Amygdala (tissue), 56 donors: ENCODE measurements at places on chromosomes 2 and 18.

DNA sequence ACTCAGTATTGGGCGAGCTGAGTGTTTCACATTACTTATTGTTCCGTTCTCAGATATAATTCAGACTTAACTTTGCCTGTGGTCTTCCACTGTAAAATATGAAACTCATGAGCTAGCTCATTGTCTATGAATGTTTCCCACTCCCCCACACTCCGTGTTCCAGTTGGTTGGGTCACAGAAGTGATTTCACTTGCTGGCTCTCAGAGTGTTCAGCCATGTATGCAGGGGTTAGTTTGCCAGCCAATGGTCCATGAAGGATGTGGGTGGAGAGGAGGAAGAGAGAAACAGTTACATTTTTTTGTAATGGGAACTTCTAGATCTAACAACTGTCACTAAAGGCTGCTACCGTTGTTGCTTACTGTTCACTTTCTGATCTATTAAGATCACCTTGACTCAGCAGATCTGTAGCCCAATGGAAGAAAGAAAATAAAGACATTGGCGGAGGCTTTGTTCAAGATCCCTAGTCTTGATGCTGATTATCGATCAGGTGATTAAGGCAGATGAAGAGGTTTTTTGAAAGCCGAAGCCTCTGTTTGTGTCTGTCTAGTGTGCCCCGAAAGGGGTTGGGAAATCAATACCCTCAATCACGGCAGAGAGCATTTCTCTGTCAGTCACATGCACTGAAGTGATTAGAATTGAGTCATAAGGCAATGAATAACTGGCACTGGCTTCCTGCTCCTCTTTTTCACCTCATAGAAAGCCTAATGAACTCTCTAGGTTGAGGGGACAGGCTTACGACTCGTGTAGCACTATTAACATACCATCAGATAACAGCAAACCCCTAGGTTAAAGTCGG, 279.7 kb upstream of the FIGN start:
- no peak for DNase-seq

- DNase-seq, result no peak
These were observed 184.1 kb upstream of the FN1 start for GRCh38 chr2:215619989-215620388.

DNA sequence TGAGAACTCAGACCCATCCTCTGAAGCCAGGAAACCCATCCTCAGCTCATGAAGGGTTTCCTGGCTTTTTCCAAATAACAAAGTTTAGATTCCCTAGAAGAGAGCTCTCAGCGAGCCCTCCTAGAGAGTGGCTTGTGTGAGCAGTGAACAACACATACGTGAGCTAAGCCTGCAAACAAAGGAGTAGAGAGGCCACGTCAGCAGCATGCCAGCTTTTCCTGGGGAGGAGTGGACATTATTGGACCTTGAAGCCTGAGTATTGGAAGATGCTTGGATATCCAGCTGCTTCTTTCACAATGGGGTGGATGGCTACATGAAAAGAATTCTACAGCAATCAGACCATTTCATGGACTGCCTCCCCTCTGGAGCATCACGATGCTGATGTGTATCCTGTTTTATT, 21.1 kb downstream of the KIF5C start:
- DNase-seq, result no peak

DNA sequence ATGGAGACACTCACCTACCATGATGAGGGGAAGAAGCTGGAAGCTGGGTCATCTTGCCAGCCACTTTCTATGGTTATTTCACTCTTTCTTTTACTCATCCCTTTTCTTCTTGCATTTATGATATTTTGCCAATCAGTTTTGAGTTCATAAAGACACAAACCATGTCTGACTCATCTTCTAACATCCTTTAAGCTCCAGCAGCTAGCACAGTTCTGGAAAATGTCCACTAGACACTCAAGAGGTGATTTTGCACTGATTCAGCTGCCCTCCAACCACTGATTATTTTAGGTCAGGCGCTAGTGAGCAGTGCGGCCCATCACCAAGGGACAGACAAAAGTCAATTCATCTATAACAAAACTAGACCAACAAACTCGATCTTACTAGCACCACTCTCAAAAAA, 537.1 kb upstream of the ID2 start:
- no peak for DNase-seq

DNA sequence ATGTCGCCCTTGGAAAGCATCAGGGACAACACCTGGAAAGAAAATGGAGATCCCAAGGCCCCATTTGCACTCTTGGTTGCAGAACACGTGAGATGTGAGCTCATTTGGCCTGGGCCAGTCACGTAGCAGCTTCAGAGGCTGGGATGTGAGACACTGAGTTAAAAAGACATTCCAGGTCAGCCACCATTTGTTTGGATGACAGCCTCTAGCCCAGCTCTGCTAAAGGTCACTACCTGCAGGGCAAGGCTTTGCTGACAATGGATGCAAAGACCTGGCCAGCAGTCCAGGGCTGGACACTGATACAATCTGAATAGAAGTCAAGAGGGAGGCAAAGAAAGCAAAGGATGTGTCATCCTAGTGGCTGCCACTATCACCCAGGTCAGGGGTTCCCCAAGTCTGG, 83.9 kb upstream of the LRPPRC start:
- no peak for DNase-seq

DNA sequence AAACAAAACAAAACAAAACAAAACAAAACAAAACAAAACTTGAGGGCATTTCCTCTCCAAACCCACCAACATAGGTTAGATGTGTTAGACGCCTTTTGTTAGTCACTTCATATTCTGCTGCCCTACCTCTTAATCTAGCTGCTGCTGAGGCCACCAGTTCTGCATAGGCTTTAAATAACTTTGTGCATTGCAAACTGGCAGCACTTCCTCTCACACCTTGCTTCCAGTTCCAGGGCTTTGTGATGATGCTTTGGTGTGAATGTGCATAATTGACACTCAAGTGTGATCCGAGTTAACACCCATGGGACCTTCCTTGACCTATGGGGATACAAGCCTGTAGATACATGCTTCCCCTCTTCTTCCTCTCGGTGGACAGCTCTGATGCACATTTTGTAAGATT, 2.3 kb upstream of the SERPINB11 start:
- DNase-seq, result no peak

- DNase-seq, result no peak
These were observed 27.0 kb downstream of the NTSR2 start for GRCh38 chr2:11642972-11643371.

DNA sequence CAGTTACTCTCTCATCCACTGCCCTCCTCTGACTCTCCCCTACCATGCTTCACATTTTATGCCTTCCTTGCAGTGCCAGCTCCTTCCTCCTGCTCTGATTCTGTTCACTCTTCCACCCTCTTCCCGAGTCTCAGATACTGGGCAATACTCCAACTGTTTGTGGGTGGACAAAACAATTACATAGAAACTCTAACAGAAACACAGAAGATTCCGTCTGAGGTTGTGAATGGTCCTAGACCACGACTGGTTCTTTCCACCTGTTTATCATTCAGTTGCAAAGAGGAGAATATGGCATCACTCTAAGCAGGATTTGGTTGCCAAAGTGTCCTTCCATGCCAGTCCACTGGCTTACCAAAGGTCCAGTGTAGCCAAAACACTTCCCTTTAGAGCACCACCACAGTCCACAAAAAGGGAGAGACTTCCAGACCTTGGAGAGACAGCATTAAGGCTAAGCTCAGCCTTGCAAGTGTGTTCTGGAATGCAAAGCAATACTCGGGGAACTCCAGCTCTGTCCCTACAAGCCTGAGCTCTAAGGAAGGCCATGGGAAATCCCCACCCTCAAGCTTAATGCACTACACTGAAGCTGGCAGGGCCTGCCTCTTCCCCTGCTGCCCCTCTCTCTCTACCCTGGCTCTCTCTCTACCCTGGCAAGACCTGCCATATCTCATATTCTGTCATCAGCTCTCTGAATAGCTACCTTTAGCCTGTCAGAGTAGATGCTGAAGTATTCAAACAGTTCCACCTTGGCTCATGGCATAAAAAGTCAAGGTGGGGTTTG, 33.6 kb upstream of the RND3 start:
- DNase-seq, result no peak

DNA sequence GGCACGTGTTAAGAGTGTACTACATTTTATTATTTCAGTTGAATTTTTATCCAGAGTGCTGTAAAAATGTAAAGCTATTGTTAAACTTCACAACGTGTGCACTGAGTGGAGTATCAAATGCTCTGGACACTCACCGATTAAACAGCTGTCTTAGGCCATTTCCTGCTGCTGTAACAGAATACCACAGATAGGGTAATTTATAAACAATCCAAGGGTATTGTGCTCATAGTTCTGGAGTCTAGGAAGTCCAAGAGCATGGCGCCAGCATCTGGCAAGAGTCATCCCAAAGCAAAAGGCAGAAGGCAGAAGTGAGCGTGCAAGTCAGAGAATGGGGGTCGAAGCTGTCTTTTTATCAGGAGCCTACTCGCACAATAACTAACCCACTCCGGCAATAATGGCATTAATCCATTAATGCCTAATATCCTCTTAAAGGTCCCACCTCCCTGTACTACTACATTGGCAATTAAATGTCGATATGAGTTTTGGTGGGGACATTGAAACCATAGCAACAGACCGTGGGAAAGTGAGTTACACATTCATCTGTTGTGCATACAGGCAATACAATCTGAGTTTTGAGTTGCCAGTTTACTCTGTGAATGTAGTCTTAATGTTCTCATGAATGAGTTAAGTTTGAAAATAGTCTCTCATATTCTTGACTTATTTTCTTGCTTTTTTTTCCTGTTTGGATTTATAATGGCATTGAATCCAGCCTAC, 64.8 kb downstream of the ARMC9 start:
- DNase-seq, result no peak

GRCh38 chr18:24627644-24628315, 167.3 kb downstream of the HRH4 start:
- no peak for DNase-seq

- DNase-seq, result no peak
These were observed 103.2 kb downstream of the NCOA1 start for GRCh38 chr2:24594283-24594682.

DNA sequence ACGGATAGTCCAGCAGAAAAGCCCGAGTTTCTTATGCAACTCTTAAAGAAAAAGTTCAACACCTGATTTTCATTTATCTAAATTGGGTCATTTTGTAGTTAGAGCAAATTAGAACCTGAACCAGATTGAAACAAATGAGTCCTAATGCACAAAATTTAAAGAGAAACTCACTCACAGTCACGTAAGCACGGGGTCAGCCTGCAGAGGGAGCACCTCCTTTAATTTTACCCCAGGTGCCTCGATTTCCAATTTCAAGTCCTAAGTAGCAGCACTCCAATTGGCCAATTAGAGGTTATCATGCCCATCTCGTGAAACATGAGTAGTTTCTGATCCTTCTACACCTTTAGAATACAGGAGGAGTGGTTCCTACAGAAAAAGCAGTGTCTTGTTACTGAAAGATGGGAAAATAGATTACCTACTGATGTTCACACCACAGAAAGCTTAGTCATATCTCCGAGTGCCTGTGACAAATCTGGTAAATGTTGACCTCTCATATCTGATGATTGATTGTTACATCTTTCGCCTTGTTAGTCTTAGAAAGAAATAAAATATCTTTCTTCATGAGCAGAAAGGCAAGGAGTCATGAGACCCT, 1929.8 kb upstream of the LRRTM1 start:
- no peak for DNase-seq

DNA sequence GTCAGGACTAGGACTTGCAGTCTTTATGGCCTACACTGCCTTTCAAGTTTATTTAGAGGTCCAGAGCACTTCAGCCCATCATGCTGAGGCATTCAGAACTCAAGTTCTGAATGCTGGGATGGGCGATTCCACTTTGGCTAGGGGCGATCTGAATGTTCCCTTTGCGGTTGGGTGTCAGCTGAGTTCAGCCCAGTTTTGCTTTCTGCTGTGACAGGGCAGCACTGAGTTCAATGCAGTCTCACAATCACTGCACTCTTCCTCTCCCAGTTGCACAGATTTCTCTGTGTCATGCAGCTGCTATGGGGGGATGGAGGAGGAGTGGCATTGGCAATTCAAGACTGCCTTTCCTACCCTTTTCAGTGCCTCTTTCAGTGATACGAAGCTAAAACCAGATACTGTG, 1232.0 kb upstream of the FAM98A start:
- no peak for DNase-seq

GRCh38 chr2:147100406-147101035, 744.3 kb upstream of the ACVR2A start:
- no peak for DNase-seq

DNA sequence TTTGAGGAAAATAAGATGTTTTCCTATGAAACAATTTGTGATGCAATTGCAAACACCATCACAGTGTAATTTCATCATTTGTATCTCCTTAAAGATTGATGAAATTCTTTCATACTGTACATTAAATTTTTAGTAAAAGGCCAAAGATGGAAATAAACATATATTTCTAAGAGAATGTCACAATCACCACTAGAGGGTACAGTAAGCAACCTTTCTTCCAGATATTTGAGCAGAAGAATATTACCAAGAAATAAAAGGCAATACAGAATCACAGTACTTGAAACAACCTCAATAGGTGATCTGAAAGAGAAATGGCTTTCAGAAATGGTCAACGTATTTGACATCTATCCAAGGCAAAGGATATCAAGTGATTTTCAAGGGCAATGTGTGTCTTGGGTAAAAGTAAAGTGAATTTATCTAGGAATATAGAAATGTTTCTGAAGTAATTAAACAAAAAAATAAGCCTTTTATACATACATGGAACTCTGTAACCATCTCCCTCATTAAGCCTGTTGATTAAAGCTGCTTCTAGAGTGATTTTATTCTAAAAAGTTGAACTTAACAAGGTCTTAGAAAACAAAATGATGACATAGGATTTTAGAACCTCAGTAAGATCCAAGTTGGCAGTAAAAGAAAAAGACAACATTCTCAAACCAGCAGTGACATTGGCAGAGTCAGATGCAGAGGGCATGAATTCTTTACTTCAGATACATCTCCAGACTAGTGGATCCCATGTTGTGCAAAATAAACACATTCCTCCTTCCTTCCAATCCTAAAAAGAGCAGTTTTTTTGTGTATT, 90.3 kb upstream of the SESTD1 start:
- no peak for DNase-seq

- DNase-seq, result no peak
These were observed 10.7 kb upstream of the ADD2 start for GRCh38 chr2:70778676-70779075.

- DNase-seq, result no peak
These were observed 203.0 kb downstream of the CTIF start for GRCh38 chr18:48741866-48742265.

- no peak for DNase-seq
These were observed 284.7 kb downstream of the TRIB2 start for GRCh38 chr2:13001408-13001807.

DNA sequence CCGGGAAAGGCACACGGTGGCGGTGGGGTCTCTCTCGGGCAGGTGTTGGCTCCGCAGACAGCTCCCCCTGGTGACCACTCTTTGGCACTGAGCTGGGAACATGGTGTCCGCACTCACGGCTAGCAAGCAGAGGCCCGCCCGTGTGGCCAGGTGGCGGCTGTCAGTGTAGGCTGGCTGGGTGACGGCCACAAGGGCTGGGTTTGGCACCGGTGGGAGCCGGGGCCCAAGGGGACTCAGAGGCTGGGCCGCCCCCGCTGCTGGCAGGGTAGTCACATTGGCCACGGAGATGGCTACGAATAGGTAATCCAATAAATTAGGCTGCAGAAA, 1071.7 kb downstream of the RPIA start:
- no peak for DNase-seq

- DNase-seq, result no peak
These were observed 233.3 kb downstream of the KLHL29 start for GRCh38 chr2:23618265-23618664.

- no peak for DNase-seq
These were observed 86.1 kb downstream of the LPIN1 start for GRCh38 chr2:11832531-11832930.
